Activated CD4-positive, alpha-beta T cell treated with anti-CD3 and anti-CD28 coated beads, Interleukin-10, Interleukin-2, amounts not matched to agents 100 ng/mL and 50 ng/mL, durations not matched to agents 16 hours and 8 hours (primary cell): ENCODE measurements at places on chromosomes 11 and 22.

GRCh38 chr22:45888221-45889092, 88.5 kb downstream of the WNT7B start:
- no peak for DNase-seq

- DNase-seq = no peak
Observed at GRCh38 chr11:17736579-17736893, 2.0 kb downstream of the KCNC1 start.

GRCh38 chr11:12144330-12145174, 34.2 kb downstream of the MICAL2 start:
- DNase-seq = no peak

DNA sequence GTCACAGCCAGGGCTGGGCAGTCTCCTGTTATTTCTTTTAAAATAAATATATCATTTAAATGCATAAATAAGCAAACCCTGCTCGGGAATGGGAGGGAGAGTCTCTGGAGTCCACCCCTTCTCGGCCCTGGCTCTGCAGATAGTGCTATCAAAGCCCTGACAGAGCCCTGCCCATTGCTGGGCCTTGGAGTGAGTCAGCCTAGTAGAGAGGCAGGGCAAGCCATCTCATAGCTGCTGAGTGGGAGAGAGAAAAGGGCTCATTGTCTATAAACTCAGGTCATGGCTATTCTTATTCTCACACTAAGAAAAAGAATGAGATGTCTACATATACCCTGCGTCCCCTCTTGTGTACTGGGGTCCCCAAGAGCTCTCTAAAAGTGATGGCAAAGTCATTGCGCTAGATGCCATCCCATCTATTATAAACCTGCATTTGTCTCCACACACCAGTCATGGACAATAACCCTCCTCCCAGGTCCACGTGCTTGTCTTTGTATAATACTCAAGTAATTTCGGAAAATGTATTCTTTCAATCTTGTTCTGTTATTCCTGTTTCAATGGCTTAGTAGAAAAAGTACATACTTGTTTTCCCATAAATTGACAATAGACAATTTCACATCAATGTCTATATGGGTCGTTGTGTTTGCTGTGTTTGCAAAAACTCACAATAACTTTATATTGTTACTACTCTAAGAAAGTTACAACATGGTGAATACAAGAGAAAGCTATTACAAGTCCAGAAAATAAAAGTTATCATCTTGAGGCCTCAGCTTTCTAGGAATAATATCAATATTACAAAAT, 13.4 kb downstream of the OR51B4 start:
- no peak for DNase-seq

DNA sequence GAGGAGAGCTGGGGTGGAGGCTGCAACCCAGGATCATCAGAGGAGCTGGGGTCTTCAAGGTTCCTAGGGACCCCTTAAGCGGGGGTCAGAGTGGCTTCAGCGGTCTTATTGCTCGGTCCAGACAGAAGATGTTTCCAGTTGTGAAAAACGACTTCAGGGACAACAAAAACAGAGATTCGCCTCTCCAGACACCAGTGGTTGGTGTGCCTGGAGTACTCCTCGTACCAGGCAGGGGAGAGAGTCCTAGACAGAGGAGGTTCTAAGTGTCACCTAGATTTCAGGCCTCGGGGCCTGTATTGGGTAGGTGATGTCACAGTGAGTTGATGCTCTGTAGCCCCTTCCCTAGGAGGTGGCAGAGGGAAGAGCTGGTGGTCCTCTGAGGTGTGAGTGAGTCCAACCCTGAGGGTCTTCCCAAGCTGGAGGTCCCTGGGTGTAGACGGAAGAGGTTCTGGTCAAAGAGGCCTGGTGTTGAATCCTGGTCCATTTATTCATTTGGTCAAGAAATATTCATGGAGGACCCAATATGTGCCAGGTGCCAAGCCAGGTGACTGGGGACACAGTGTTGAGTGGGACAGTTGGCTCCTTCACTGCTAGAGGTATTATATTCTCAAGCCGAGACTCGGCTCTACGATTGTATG, 4.4 kb upstream of the IGLL5 start:
- DNase-seq = no peak

GRCh38 chr22:43722444-43722843, 89.7 kb downstream of the EFCAB6 start:
- DNase-seq = no peak
